ENCODE measurements at places on chromosomes 13 and 19.

- no peak for DNase-seq
Measured at GRCh38 chr13:32056316-32056715, 24.7 kb downstream of the FRY start.

DNA sequence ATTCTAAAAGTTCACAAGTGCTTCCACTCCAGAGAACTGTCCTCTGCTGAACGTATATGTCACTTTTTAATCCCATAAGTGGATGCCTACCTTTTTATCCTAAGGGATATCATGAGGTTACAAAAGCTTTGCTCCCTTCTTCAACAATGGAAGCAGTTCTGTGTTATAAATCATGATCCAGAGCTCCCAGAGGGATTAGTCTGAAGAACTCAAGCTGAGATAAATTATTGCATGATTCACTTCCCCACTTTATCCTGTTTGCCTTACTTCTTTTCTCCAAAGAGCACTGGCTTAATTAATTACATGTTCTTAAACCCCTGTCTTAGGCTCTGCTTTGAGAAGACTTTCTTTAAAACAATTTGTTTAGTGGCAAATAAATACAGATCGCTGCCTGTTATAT is 246.7 kb downstream of the PCDH17 start:
- DNase-seq = no peak

DNA sequence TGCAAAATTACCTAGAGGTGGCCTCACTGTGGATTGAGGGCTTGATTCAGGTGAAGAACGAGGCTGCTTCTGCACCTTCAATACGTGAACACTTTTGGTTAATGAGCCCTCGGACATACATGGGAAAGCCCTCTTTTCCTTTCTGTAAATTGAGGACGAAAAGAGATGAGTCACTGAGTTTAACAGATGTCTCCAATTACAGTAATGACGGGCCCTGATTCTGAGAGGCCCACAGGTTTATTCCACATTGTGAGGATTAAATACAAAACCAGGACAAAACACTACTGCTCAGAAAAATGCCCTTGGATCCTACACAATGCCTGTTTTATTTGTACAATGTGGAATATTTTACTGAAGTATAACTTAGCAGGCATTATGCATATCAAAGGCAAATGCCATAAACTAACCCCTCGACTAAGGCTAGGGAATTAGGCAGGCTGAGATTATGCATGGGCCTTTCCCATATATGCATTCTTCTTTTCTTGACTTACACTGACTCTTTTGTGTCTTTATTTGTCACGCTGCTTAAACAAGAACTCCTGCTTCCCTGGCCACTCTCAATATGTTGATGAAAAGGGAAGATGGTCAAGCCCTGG is 819.9 kb downstream of the OLFM4 start:
- no peak for DNase-seq

GRCh38 chr13:79124183-79124582 is 281.9 kb downstream of the RBM26 start:
- DNase-seq = no peak

DNA sequence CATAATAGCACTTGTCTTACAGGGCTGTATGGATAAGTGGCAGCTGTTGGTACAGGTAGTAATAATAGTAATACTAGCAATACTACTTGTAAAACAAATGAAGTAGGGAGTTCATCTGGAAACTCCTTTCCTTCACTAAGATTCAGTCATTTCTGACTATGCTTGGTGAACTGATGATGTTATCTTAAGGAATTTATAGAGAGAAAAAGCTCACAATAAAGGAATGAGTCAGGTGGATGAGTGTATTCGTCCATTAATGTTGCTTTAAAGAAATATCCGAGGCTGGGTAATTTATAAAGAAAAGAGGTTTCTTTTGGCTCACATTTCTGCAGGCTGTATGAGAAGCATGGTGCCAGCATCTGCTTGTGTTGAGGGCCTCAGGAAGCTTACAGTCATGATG is 477.3 kb downstream of the KLF12 start:
- no peak for DNase-seq

DNA sequence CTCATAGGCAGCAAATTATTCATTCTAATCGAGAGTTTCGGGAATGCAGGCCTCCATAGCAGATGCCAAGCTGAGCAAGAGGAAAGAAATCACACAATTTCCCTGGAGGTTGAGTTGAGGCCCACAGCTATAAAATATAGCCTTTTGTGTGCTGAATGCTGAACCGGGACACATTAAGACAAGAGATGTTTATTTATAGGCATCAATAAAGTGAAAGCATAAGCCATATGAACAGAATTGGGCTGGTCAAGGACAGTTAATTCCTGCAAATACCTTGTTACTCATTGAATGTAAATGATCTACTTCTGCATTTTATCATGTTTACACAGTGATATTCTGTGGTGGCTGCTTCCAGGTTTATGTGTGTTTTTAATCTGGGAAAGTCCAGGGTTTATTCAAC is 461.7 kb downstream of the KLF12 start:
- no peak for DNase-seq

DNA sequence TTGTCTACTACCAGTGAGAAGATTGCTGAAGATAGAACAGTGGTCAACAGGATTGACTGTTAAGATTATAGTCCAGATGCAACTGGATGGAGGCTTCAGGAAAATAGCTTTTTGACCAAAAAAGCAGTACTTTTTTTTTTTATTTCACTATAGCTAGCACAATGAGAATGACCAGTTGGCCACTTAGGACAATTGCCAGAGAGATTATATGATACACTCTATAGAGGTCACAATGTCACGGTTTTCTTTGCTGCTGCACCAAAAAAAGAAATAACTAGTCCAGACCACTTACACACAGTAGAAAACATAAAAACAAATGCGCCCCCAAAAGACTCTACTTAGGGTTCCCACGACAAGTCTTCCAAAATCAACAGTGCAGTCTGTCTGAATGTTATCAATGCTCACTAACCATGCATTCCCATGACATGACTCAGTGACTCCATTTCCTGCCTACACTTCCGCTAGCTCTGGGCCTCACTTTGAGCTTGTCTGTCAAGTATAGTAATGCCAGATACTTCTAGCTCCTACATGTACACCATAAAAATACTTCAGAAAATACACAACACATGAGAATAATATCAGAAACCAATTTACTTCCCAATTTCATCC is 209.1 kb upstream of the STARD13 start:
- peak; percentile 29 for DNase-seq

- no peak for DNase-seq
Measured at GRCh38 chr13:99132295-99132835, 68.3 kb upstream of the UBAC2 start.

DNA sequence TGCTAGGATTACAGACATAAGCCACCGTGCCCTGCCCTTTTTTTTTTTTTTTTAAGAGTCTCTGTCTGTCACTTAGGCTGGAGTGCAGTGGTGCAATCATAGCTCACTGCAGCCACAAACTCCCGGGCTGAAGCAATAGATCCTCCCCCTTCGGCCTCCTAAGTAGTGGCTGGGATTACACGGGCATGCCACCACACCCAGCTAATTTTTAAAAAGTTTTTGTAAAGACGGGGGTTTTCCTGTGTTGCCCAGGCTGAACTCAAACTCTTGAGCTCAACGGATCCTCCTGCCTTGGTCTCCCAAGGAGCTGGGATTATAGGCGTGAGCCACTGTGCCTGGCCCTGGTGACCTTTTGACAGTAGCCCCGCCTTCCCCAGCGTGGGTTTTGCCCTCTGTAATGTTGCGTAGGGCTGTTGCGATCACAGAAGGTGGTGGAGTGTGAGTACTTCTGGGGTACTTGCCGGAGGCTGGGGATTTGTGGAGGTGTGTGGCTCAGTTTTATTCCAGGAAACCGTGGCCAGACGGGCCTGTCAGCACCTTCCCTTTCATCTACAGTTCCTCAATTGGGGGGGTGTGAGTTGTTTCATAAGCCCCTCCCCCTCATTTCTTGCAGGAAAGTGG is 11.6 kb upstream of the RETN start:
- DNase-seq = no peak

- no peak for DNase-seq
Measured at GRCh38 chr13:113537205-113537604, 46.7 kb upstream of the DCUN1D2 start.

GRCh38 chr13:113342820-113343691 is 20.9 kb downstream of the GRTP1 start:
- no peak for DNase-seq

DNA sequence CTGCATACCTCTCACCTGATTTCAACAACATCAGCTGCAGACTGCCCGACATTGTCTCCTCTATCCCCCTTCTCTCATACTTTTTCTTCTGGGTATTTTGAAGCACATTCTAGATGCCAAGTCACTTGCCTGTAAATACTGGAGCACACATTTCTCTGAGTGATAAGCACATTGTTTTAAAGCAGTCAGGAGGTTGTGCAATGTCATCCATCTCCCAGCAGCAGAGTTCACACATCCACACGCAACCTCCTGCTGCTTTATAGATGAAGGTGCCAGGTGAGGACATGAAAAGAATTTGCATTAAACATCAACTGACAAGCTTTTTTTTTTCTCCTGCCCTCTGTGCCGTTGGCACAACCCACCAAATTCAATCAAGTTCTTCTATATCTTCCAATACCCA is 5.5 kb downstream of the UPK1A start:
- no peak for DNase-seq

DNA sequence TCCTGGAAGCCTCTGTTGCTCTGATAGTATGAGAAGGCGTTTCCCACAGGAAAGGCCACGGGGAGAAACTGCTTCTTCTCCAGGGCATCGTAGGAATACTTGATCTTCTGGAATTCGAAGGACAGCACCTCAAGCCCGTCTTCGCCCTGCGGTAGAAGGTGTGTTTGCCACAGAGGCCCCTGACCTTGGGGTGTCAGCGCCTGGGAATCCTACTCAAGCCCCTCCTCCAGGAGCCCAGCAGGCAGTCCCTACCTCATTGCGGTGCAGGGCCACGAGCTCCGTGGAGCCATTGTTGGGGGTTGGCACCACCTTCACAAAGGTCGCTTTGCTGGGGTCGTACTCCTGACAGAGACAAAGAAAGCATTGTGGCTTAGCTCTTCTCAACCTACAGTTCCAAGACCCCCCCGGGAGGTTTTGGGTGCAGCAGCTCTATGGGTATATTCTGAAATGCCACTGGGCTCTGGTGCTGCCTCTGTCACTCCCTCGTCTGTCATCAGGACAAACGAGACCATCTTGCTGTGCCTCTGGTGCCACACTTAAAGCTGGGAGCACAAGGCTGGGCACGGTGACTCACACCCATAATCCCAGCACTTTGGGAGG is 3.7 kb downstream of the ATP13A1 start:
- no peak for DNase-seq

- DNase-seq = peak; percentile 6
Measured at GRCh38 chr13:64505336-64505910, 2724.7 kb downstream of the PCDH9 start.

- peak; percentile 70 for DNase-seq
Measured at GRCh38 chr13:32150794-32151193, 119.2 kb downstream of the FRY start.

DNA sequence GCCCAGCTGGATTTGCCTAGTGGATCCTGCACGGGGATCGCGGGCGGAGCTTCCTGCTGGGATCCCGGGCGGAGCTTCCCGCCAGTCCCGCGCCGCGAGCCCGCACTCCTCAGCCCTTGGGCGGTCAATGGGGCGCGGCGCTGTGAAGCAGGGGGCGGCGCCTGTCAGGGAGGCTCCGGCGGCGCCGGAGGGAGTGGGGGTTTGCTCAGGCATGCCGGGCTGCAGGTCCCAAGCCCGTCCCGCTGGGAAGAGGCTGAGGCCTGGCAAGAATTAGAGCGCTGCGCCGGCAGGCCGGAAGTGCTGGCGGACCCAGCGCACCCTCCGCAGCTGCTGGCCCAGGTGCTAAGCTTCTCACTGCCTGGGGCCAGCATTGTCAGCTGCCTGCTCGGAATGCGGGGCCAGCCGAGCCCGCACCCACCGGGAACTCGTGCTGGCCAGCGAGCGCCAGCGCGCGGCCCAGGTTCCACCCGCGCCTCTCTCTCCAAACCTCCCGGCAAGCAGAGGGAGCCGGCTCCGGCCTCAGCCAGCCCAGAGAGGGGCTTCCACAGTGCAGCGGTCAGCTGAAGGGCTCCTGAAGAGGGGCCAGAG is 119.6 kb downstream of the PRR20E start:
- no peak for DNase-seq

DNA sequence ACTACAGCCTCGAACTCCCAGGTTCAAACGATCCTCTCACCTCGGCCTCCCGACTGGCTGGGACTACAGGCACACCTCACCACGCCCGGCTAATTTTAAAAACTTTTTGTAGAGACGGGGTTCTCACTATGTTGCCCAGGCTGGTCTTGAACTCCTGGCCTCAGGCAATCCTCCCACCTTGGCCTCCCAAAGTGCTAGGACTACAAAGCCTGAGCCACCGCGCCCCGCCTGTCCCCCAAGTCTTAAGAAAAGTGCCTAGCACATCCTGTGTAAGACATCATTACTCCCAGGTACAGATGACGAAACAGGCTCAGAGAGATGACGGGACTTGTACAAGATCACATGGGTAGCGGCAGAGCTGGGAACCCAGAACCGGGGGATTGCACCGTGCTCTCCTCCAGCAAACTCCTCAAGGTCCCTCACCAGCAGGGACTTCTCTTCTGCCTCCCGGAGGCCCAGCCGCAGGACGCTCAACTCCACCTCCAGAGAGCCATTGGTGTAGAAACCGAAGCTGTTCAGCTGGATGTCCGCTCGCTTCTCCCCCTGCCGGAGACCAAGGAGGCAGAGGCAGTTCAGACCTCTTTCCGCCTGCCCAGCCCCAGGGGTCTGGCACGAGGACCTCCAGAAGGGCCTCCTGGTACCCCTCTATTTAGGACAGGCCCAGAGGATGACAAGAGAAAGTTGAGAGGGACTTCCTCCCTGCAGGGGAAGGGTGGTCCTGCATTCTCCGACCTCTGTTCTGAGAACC is 1.0 kb downstream of the GPR108 start:
- peak; percentile 89 for DNase-seq

DNA sequence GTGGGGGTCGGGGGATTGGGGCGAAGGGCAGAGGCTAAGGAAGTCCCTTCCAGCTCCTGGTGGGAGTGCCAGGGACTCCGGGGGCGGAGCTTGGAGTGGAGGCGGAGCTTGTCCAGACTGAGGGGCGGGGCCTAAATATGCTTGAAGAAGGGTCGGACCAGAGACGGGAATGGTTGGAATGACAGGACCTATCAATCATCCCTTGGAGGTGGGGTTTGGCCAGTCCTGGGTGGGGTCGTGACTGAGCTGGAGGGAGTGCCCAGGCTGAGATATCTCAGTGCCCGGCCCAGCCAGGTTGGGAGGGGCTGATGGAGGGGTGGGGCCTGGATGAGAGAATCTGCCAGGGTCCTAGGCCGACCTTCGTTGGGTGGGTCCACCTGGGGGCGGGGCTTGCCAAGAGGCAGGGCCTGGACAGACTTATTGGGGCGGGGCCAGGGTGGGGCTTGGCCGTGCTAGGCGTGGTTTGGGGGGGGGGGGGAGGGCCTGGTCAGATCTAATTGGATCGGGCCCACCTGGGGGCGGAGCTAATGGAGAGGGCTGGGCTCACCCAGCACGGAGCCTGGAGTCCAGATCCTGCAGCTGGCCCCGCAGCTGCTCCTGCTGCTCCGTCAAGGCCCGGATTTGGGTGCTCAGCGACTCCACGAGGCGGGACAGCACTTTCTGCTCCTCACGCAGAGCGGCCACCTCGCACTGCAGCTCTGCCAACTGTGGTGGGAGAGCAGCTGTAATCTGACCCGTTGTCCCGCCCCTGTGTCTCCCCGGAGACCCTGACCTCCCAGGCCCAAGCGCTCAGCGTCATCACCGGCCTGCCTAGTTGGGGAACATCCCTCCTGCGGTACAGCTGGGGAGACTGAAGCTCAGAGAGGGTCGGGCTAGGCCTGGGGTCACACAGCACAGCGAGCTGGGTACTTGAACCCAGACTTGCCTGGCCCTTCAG is 2.6 kb upstream of the WIZ start:
- peak; percentile 95 for DNase-seq

GRCh38 chr13:66482836-66483235 is 747.3 kb downstream of the PCDH9 start:
- DNase-seq = no peak
